ENCODE measurements at places on chromosomes 3 and 15.

DNA sequence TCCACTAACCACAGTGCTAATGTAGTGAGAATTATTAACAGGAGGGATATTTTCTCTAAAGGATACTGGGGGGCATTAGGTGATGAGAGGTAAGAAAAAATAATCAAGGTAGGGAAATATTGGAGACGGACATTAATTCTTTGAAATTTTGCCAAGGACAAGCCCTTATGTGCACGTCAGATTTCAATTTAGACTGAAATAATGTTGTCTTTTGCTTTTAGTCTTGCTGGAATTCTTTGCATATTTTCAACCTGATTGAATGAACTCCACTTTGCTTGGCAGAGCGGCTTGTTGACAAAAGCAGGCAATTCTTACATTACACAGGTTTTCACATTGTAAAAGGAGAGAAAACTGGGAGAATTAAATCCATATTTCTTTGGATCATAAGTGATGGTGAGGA lies 25.0 kb upstream of the C3orf52 start:
- DNase-seq, result no peak

DNA sequence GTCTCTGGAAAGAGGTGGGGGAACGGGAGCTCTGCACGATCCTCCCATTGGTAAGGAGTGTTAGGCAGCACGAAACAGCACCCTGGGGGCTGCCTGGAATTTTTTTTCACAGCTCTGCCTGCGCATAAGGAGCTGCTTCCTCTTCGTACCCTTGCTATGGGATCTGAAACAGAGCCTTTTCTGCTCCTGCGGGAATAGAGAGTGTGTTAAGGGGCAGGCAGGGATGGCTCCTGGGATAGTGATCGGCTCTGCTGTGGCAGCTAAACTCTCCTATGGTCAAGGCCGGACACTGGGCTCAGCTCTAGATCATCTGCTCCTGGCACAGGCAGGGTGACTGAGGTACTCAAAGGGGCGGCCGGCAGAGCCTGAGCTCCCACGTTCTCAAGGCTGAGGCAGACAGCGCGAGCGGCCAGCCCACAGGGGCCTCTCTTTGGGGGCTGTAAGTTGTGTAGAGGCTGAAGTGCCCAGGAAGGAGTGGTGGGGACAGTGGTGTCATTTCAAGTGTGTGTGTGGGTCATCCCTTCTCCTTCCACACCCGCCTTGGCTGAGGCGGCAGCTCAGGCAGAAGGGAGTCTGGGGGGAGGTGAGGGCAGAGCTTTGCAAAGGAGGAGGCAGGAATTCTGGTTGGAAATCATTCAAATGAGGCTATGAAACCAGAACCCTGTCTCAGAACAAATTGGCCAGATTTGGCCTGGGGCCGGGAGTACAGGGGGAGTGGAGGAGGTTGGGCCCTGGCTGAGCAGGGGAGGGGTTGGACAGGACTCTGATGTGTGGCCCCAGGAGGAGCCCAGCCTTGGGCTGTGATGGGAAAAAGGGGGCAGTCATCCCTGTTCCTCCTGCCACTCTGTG lies 31.0 kb downstream of the EPHB3 start:
- DNase-seq, result no peak

DNA sequence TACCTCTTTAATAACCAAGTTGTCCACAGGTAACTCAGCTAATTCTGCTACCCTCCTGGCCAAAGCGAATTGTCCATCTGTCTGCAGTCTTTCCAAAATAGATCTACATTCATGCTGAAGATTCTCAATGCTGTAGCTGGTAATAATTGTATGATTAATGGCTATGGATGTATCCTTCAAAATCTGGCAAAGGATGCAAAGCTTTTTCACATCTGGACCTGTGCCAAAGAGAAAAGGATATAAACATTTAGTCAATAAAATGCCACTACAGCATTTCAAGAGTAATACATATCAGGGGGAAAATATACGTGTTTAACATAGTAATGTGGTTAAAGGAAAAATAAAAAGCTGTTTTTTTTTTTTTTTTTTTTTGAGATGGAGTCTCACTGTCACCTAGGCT lies 48.7 kb downstream of the EIF3J start:
- DNase-seq, result no peak

- DNase-seq, result no peak
These were observed 15.7 kb upstream of the CNTN4 start for GRCh38 chr3:2082871-2083480.

- DNase-seq, result no peak
These were observed 25.0 kb downstream of the KIF7 start for GRCh38 chr15:89630260-89630659.

- DNase-seq, result no peak
These were observed 9.7 kb upstream of the TATDN2 start for GRCh38 chr3:10238345-10239183.

DNA sequence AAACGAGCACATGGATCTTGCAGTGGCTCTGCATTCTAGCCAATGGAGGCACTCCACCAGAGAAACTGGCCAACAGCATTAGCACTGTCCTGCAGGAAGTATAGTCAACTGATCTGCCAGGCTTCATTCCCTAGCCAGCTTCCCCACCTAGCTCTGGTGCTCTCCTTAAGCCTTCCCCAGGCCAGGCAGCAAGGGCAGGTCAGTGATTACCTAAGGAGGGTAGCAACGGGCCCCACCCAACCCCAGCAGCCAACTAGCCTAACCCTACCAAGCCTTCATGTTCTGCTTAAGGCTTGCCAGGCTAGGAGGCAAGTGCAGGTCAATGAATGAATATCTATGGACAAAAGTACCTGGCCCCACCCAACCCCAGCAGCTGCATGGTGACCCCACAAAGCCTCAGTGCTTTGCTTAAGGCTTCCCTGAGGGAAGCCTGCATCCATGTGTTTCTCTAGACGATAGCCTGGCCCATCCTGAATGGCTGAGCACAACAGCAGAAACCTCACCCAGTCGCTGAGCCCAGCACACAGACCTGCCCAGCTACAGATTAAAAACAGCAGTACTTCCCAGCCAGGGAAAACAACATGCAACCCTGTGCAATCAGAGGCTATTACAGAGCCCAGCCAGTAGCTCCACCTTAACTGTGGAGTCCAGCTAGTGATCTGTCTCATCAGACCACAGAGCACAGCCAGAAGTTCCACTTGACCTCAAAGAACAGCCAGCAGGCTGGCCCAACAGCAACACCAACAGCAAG lies 28.5 kb downstream of the THBS1 start:
- no peak for DNase-seq

- DNase-seq, result no peak
These were observed 461 bp upstream of the FNDC3B start for GRCh38 chr3:172038798-172039435.

DNA sequence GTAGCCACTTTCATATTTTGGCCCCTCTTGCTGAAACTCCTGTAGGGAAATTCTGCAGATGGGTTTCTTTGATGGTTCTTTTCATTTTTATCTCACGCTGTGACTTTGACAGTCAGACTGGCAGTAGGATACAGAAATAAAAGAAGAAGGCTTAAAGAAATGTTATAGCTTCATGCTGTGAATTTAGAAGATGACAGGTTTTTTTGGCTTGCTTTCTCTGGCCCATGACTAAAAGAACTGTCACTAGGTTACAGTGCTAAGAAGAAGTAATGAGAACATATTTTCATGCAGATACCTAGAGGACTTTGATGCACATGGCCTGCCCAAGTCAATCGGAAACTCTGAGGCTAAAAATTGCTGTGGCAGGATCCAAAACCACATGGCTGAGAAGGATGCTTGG lies 334.5 kb downstream of the EPHA6 start:
- DNase-seq, result no peak

DNA sequence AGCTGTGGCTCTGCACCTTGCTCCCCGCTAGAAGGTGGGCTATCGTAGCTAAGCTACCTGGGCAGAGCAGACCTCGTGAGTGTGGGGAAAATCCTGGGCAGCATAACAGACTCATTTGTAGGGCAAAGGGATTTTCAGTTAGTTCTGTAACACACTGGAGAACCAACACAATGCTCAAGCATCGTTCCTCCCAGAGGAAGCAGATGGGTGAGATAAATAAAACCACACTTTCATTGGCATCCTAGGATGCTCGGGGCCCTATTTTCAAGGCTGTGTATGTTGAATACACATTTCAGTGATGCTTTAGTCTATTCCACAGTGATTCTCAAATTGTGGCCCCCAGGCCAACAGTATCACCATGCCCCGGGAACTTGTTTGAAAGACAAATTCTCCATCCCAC lies 20.0 kb downstream of the LIPC start:
- DNase-seq, result no peak

- DNase-seq, result no peak
These were observed 244.2 kb upstream of the EPHA3 start for GRCh38 chr3:88863196-88863595.

- no peak for DNase-seq
These were observed 7.1 kb upstream of the SSUH2 start for GRCh38 chr3:8651418-8652323.

DNA sequence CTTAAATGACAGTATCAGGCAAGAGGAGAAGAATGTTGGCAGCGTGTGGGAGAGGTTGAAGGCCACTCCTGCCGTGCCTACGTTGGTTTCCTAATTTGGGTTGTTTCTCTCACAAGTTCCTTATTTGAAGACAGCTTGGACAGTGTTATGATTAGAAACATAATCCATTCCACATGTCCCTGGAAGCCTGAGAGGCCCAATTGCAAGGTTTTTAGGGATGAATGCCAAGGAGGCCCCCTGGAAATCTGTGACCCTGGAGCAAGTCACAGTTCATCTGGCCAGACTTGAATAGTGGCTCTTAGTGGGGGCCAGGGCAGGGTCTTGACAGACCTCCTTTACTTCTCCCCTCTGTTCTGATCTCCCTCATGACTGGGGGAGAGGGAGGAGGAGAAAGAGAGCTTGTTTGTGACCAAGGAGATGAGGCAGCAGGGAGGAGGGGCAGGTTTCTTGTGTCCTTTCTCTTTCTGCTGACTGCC lies 584.4 kb upstream of the TBL1XR1 start:
- no peak for DNase-seq

DNA sequence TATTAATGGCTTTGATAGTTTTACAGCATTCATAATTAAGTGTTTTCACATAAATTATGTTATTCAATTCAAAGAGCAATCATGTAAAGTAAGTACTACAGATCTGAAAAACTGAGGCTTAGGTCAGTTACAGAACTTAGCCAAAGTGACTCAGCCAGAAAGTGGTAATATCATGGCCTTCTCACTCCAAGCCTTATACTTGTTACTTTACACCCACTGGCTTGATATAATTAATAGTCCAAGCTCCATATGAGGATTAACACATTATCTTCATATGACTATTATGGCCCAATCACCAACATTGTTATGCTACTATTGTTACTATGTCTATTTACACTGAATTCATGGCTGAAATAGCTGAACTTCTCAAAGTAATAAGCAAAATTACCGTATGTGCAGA lies 50.7 kb downstream of the TIGIT start:
- no peak for DNase-seq

DNA sequence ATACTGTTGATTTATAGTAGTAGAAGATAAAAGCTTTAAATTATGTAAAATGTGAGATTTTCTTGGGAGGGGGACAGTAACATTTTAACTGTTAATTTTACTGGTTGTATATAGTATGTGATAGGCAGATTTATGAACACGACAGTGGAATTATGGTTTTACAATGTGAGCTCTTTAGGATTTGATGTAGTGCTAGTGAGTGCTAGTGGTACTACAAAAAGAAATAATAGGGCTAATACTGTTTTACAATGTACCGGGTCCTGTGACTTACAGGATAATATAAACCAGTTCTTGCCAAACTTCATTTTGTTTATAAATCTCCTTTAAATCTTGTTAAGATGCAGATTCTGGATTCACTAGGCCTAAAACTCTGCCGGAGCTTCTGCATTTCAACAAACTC lies 165.7 kb downstream of the TCF12 start:
- no peak for DNase-seq

DNA sequence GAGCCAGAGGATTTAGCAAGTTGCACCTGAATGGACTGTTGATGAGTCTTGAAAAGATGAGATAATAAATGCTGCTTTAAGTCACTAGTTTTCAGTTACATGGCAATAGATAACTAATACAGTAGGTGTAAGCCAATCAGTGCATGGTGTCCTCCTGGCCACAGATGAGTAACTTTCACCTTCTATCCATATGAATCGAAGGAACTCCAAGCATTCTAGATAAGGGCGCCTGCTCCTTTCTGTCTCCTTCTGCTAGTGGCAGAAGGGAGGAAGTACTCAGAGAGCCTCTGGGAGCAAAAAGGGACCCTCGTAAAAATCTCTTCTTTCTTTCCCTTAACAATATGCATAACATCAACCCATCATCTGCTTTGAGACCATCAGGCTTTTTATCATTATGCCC lies 37.3 kb downstream of the TM6SF1 start:
- no peak for DNase-seq

DNA sequence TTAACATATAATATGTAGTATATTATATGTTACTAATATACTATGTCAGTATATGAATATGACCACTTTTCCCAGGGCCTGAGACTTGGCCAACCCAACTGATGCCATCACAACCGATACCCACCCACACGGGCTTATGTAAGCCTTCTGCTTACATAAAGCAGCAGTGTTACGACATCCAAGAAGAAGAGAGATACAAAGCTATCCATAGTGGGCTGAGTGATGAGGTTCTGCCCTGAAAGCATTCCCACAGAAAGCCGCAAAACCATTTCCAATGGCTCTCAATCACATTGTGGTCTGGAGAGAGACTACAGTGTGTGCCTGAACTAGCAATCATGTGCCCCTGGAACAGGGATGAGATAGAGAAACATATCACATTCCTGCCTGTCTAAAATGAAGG lies 177.9 kb downstream of the PLOD2 start:
- DNase-seq, result no peak

GRCh38 chr3:170634663-170635384 lies 48.9 kb upstream of the SLC7A14 start:
- DNase-seq, result no peak

All from HCT116 (cell line).